Caudate nucleus (tissue), 63 donors: ENCODE measurements at places on chromosomes 16 and 17.

GRCh38 chr17:2179615-2180295 is 123.8 kb downstream of the SMG6 start:
- DNase-seq, result peak; percentile 56

GRCh38 chr16:22928882-22929435 is 115.0 kb downstream of the HS3ST2 start:
- DNase-seq, result no peak

DNA sequence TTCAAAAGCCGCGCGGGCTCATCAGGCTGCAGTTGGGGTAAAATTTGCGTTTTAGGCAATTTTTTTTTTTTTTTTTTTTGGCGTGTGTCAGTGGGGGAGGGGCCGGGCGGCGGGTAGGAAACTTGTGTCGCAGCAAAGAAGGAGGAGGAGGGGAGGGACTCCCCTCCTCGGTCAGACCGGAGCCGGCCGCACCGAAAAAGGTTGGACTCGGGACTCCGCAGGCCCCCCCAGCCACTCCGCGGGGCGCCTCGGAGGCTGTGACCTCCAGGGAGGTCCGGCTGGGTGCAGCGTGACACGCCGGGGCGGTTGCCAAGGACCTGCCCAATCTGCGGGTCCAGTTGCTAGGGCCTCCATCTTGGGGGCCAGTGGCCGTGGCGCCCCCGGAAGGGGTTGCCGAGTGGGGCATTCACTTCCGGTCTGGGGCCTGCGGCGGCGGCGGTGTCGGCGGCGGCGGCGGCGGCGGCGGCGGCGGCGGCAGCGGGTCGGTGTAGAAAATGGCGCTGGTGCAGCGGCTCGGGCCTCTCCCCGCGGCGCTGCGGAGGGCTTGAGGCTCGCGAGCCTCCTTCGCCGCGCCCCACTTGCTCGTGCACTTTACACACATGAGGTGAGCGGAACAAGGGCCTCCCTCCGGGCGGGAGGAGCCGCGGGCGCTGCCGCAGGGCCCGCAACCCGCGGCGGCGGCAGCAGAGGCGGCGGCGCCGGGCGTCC is at the start of gene TNRC6A:
Gene TNRC6A, plus strand, starts transcription at position 409 of the 708 bp plus-strand sequence. Its CDS starts 191 bp downstream, at position 600.
- DNase-seq, result peak; percentile 38

- DNase-seq, result no peak
These were observed 9.0 kb downstream of the KLHL36 start for GRCh38 chr16:84657229-84657837.

GRCh38 chr16:66487580-66488275 is 60.6 kb downstream of the BEAN1 start:
- no peak for DNase-seq

GRCh38 chr16:3908951-3909437 is 28.5 kb upstream of the CREBBP start:
- no peak for DNase-seq

DNA sequence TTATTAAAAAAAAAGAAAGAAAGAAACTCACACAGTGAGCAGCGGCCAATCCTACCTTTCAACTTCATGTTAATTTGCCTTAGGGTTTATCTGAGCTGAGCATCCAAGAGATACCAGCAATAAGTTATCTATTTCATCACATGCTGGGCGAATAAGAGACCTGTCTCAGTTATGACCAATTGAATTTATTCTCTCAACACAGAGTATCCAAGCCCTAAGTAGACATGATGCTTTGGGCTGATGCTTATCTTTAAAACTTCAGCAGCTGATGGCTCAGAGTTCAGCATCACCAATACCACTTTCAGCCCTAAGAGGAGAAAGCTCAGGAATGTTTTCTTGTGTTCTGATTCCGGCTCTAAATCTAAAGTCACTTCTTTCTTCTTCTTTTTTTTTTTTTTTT is 489.0 kb upstream of the ZFHX3 start:
- no peak for DNase-seq

- DNase-seq, result no peak
These were observed 344 bp downstream of the CNTNAP4 start for GRCh38 chr16:76277460-76278030.

- DNase-seq, result no peak
These were observed 375.9 kb downstream of the CDH13 start for GRCh38 chr16:83002351-83003334.

- DNase-seq, result no peak
These were observed 28.3 kb downstream of the C16orf95 start for GRCh38 chr16:87288753-87289362.

GRCh38 chr16:31508706-31509195 is 560 bp upstream of the RUSF1 start:
- no peak for DNase-seq

DNA sequence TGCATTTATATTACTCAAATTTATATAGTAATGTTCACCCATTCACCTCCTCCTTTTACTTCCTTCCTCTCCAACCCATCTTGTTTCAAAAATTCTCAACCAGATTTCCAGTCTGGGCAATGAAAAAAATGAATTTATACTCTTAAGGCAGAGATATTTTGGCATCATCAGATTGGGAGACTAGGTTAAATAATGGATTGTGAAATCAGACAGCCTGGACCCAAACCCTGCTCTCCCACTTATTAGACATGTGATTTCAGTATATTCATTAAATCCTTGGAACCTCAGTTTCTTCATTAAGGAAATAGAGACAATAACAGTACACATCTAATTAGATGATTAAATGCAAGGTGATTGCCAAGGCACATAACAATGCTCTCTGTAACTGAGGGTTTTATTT is 7.8 kb downstream of the ACSM1 start:
- no peak for DNase-seq

DNA sequence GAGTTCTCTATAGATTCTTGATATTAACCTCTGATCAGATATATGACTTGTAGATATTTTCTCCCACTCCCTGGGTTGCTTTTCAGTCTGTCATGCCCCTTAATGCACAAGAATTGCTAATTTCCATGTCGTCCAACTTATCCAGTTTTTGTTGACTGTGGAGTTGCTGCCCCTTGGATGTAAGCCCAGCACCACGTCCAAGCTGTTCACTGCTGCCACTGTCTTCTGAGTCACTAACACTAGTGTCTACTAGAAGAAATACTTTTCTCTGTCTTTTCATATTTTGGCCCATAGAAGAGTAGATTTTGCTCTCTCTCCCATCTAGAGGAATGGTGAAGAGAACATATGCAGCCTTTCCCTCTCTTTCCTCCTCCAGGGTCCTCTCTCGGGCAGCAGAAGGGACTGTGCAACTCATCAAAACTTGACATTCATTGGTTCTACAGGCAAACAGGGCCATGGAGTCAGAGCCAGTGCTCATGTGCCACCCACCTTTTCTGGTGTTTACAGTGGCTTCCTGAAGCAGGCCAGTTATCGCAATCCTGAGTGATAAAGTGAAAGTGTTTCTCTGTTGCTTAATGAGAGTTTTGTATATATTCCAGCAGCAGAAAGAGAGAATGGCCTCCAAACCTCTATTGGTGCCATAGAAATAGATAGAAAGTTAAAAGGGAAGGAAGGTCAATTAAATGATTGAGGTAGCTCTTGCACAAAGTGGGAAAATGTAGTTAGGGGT is 22.6 kb upstream of the PMP22 start:
- DNase-seq, result no peak

DNA sequence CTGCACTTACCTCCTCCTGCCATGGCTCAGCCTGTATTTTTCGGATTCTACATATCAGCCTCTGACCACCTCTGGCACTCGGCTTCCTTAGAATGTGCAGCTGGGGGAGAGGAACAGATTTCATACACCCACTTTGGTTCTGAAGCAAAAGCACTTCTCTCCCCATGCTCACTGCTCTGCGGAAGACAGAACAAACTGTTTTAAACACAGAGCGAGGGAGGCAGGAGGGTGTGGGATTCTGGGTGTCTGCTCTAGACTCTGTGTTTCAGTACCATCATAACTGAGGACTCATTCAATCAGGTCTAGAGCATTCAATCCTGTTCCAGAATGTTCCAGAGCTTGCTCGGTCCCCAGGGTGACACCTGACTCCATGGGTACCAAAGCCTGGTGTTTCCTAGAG is 239.1 kb downstream of the GRIN2A start:
- no peak for DNase-seq

DNA sequence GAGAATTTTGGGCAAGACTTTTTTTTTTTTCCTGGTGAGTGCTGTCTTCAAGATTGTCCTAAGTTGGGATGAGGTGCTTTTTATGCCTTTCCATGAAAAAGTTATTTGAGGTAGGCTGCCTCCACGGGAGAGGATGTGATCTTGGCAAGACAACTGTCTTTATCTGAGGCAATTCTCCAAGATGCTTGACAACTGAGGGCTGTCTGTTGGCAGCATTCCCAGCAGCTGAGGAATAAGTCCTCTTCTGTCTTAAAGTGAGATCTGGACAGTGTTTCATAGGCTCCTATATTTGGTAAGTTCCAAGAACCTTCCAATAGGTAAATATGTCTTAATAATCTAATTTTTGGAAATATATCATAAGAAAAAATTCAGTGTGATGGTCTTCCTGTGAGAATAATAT is 662.0 kb downstream of the CDH11 start:
- no peak for DNase-seq

- no peak for DNase-seq
These were observed at the start of gene CHAD for GRCh38 chr17:50468304-50469207. Gene CHAD (minus strand): TSS chr17:50468880. CDS start chr17:50468813, 67 bp downstream.

DNA sequence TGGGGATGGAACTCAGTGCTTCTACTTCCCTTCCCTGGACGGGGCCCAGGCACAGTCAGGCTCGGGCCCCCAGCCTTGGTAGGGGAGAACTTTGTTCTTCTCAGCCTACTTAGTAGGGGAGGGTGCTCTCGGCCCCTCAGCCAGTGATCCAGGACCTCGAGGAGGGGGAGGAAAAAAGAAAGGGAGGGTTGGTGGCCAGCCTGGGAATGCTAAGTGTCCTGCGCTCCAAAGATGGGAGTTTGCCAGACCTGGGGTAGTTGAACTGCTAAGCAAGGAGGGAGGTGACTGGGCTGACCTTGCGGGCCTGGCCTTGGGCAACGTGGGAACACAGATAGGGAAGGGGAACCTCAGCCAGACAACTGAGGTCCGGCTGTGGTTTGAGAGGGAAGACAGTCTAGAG is 12.2 kb downstream of the ADGRG1 start:
- peak; percentile 50 for DNase-seq

- DNase-seq, result no peak
These were observed 8.7 kb downstream of the TEFM start for GRCh38 chr17:30897311-30897710.

- DNase-seq, result no peak
These were observed 14.8 kb downstream of the MYLK3 start for GRCh38 chr16:46733319-46733830.

DNA sequence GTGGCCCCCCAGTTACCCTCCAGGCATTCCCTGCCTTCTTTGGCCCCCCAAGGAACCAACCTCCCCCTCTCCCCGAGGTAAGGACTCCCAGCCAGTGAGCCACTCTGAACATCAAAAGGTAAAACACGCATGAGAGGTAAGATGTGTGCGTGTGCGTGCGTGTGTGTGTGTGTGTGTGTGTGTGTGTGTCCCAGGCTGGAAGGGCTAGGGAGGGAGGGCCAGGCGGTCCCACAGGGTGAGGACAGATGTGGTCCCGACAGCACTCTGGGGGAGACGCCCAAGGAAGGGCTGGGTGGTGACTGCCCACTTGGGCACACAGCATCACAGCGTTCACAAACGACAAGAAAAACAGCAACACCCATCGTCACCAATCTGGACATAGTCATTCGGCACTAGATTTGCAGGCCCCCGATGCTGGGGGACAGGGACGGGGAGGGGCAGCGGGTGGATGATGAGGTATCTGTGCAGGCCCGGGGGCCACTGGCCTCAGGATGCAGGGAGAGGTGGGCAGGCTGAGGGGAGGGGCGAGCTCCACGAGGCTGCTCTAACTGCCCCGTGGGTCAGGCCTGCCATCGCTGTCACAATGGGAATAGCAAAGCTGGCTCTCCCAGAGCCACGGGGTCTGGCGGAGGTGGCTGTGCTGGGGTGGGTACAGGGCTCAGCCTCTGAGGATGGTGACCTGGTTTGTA is 16.3 kb downstream of the MNT start:
- no peak for DNase-seq

GRCh38 chr17:73622381-73622780 is 21.9 kb downstream of the SDK2 start:
- DNase-seq, result no peak

- no peak for DNase-seq
These were observed 658 bp downstream of the RAB5C start for GRCh38 chr17:42153919-42154742.

GRCh38 chr16:88920618-88921590 is 54.4 kb upstream of the PABPN1L start:
- no peak for DNase-seq

DNA sequence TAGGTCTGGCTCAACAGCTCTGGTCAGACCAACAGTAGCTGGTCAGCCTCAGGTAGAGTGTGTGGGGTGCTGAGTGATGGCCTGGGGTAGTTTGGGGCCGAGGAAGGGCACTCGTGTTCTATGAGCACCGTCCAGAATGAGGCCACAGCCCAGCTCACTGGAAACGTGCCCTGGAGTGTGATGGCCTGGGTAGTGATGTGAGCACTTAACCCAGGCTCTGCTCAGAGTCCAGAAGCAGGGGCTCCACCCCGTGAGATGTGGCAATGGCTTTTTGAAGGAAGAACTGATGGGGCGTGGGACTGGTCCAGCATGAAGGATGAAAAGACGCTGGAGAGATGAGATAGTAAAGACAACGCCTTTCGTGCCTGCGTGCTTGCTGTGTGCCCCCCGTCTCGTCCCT is 35.3 kb downstream of the NTN1 start:
- no peak for DNase-seq

- no peak for DNase-seq
These were observed 4.5 kb downstream of the ATMIN start for GRCh38 chr16:81040131-81040530.

- no peak for DNase-seq
These were observed 14.6 kb upstream of the SPHK1 start for GRCh38 chr17:76369804-76370203.

GRCh38 chr16:56855946-56856345 is 9.1 kb upstream of the SLC12A3 start:
- DNase-seq, result no peak

DNA sequence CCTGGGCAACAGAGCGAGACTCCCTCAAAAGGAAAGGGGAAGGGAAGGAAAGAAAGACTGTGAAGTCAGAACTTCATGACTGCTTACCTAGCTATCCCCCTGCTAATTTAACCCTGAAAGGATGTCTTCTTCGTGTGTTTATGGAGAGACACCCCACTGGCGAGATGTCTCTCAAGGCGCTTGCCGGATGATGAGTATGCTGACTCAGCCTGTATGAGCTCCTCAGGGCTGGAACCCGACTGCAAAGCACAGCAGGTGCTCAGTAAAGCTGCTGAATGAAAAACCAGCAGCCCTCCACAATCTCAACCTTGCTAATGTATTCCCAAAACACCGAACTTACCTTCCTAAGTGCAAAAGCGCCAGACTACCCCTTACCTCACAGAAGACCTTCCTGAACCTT is 2.3 kb downstream of the ANKFY1 start:
- DNase-seq, result no peak
